ENCODE measurements at places on chromosomes 12 and 14.
A peak's percentile ranks its signal among the peaks of the same experiment; 100 is the strongest.

- DNase-seq = no peak
Measured at GRCh38 chr12:69566603-69567002, 18.7 kb upstream of the CCT2 start.

DNA sequence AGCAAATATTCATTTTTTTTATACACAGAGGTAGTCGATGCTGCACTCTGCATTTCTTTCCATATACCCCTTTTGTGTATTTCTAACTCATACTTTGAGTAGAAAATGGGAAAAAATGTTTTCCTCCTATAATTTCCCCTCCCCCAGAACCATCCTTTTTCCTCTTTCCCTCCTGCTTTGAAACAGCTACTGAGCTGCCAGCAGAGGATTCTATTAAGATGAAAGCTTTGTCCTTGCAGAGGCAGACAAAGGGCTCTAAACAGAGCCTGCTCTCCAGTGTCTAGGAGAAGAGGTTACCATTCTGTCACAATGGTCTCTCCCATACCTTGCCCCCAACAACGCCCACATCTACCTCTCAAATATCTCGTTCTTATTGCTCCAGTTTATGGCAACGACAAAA is 74.6 kb upstream of the OSBPL8 start:
- DNase-seq = peak; percentile 17

DNA sequence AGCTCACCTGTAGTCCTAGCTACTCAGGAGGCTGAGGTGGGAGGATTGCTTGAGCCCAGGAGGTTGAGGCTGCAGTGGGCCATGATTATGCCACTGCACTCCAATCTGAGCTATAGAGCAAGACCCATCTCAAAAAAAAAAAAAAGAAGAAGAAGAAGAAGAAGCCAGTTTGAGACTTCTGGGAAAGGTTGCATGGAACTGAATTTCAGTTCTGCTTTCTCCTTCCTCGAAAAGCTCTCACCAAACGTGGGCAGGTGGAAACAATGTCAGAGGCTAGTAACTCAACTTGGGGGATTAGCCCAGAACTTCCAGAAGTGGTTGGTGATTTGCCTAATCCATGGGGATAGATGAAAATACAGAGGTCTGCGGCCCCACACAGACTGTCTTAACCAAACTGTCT is 18.7 kb downstream of the FLVCR2 start:
- DNase-seq = no peak

DNA sequence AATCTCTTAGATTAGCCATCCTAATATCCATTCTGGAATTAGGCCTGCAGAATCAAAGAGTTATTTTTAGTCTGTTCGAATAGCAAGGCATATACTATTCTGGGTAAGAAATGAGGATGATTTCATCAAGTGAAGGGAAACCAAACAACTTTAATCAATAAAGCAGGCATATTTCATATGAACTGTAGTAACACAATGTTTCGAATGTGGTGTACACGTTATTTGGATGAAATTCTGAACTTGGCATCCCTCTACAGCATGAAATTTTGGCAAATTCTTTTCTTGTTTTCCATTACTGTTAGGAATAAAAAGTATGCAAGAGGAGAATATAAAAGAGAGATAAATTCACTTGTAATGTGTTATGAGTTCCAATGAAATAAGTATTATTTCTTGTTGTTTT is 1233.3 kb upstream of the SEL1L start:
- DNase-seq = no peak

GRCh38 chr14:85471744-85472143 is 58.2 kb upstream of the FLRT2 start:
- DNase-seq = no peak

DNA sequence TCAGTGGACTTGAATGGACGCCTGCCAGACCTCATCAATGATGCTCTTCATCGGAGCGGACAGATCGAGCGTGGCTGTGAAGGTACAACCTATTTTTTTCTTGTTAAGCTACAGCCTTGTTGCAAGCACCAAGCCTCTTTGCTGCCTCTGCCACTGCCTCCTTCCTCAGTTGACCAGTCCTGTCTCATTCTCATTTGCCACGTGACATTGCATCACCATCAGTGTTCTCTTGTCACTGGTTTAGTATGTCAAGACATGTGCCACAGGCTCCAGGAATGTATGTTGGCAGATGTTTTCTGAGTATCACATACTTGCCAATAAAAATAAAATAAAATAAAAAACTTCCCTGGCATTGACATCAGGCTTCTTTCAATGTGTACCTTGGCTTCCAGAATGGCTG is 798.1 kb downstream of the NRXN3 start:
- DNase-seq = no peak

DNA sequence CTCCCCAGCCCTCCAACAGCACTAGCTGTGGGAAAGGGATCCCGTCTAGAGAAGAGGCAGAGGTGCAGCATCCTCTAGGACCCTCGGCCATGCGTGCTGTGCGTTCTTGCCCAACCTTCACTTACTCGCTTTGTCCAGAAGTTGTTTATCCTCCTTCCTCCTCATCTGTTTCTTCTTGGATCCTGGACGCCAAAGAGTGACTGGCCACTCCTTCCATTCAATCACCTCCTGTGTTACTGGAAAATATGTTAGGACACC is 140.5 kb downstream of the ZFP36L1 start:
- no peak for DNase-seq

GRCh38 chr14:52175982-52176502 is 91.5 kb upstream of the PTGDR start:
- no peak for DNase-seq

- DNase-seq = no peak
Measured at GRCh38 chr14:83885837-83886293, 1644.1 kb upstream of the FLRT2 start.
